ENCODE measurements at places on chromosomes 4 and X.

DNA sequence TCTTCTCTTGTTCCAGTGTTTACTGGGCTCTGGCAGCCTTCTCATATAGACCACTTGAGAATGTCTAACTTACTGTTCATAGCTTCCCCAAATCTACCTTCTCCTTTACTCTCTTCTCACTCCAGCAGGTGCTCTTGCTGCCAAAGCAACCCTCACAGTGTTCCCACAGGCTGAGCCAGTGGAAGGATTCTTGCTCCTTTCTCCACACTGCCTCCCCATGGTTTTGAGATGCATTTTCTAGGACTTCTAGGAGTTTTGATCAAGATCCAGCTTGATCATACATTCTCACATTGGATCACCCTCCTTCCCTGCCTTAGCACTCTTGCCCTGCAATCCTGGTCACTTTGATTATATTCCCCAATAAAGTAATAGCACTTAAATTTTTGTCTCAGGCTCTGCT, 230.8 kb downstream of the TMEM47 start:
- no peak for DNase-seq

DNA sequence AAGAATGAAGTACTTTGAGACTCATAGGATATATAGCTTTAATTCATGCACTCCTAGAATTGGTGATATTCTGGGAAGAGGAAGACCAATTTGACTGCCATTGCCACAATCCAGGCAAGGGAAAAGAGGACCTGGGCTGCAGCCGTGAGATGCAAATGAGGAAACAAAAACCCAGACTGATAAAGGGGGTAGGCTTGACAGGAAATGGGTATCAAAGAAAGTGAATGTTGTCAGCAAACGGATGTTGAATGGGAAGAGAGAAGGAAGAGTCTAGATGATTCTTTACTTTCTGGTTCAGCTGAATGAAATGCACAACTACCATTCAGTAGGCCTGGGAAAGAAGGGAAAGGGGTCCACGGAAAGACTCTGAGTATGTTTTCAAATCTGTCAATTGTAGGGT, 17.1 kb upstream of the ARHGEF6 start:
- DNase-seq, result no peak

DNA sequence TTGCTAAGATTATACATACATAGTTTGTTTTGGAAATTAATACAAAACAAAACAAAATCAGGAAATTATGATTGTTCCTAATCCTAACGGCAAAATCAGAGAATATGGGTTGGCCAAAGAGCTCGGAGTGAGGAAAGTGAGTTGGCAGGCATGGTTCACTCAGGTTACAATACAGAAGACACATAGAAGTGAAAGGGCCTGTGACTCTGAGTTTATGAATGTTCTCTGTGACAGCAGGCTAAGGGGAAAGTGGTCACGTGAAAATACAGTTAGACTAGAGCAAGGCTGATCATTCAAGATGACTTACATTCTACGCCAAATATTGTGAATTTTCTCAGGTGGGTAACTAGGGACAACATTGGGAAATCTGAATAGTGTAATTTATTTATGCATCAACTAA, 1001.3 kb downstream of the CCSER1 start:
- DNase-seq, result no peak

GRCh38 chrX:27186671-27187070, 276.5 kb downstream of the PPP4R3C start:
- no peak for DNase-seq

DNA sequence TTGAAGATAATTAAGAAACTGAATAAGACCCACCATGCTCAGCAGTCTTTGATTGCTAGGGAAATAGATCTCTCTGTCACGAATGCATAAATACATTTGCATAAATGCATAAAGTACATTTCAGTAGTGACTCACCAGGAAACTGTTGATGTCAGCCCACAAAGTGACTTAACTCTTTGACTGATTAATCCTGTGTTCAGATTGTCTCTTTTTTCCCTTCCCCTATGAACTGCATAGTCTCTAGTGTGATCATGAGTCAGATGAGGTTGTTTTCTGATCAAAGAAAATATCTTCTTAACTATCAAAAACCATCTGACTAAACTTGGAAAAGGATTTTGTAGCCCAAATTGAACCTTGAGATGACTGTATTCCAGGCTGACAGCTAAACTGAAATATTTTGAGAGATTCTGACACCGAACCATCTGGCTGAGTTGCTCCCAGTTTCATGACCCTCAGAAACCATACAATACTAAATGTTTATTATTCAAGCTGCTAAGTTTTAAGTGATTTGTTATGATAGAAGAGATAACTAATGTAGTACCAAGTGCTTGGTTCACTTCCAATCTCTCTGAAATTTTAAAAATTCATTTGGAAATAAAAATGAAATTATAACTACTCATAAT, 1381.5 kb upstream of the AGA start:
- DNase-seq, result no peak

DNA sequence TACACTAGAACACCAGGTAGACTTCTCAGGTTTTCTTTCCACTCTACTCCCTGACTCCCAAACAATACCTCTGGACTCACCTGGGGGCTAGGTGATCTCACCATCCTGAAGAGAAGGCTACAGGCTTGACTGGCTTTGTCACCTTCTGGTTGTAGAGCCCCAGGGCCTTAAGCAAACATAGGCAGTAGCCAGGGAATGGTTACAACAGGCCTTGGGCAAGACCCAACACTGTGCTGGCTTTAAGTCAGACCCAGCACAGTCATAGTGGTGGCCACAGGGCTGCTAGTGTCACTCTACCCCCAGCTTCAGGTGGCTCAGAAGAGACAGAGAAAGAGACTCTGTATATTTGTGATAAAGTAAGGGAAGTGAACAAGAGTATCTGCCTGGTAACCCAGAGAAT, 118.1 kb upstream of the EMCN start:
- DNase-seq, result no peak

- DNase-seq, result no peak
Measured at GRCh38 chr4:135359128-135359527, 1157.5 kb upstream of the PABPC4L start.

GRCh38 chrX:139058831-139059495, 347.4 kb upstream of the FGF13 start:
- DNase-seq, result no peak

- no peak for DNase-seq
Measured at GRCh38 chrX:13305108-13305507, 14.7 kb downstream of the ATXN3L start.

- DNase-seq, result no peak
Measured at GRCh38 chrX:123093792-123094191, 90.3 kb upstream of the GRIA3 start.

- no peak for DNase-seq
Measured at GRCh38 chr4:64899563-64899962, 490.3 kb upstream of the TECRL start.

- DNase-seq, result no peak
Measured at GRCh38 chr4:73922766-73923630, 53.8 kb downstream of the CXCL1 start.

DNA sequence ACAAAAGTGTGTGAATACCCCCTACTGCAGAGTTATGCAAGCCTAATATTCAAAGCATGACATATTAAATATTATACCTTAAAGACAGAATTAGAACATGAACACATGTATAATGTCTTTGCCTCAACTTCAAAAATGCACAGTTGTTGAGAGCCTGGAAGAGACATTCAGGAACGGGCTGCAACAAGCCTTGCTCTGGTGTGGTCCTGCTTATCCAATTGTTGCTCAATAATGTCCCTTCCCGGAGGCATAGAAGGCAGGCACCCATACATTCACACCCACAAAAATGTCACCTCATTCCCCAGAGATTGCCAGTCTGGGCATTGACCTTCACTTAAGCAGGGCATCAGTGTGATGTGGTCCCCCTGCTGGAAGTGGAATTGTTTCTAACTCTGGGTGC, 238.8 kb downstream of the CBR4 start:
- DNase-seq, result no peak

GRCh38 chr4:188551156-188551555, 411.9 kb downstream of the TRIML1 start:
- DNase-seq, result no peak
